ENCODE measurements at places on chromosomes 3 and 15.

GRCh38 chr15:58115692-58116091 lies 22.5 kb upstream of the AQP9 start:
- DNase-seq: no peak

DNA sequence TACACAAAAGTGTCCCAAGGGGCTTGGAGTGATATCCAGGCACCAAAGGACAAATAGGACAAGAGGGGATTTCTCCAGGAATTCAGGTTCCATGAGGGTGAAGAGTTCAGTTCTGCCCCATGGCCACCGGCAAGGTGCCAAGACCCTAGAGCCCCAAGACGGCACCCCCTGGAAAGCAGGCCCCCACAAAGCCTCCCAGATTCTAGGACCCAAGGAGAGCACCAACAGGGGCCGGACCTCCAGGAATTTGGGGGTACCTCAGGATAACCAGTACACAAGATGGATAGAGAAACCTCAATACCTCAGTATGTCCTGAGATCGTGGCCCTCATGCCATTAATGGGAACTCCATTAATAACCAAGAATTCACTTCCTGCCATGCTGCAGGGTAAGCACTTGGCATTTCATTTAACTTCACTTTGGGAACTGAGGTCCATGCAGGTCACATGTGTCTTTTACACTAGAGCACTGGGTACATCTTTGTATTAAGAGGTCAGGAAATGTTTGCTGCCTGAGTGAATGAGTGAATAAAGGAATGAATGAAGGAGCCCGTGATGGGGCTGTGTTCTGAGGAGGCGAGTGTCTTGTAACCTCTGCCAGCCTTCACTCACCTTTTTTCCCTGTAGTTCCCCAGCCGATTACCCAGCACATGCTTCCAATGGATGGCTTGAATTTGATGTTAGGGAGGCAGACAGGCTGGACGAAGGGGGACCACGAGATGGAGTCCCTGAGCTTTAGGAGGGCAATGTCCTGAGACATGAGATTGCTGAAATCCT lies 15.5 kb upstream of the PRSS50 start:
- no peak for DNase-seq

DNA sequence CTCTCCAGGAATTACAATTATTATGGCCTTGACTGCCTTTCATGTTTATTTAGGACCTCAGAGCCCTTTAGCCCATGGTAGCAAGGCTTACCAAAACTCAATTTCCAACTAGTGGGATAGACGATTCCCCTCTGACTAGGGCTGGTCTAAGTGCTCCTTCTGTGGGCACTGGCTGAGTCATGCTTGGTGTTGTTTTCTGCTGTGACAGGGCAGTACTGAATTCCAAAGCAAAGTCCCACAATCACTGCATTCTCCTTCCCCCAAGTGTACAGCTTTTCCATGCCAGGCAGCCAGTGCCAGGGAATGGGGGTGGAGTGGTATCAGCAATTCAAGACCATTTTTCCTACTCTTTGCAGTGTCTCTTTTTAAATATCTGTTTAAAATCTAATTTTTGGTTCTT lies 509.0 kb upstream of the NECTIN3 start:
- DNase-seq: no peak

- DNase-seq: no peak
Measured at GRCh38 chr3:65048151-65048550, 360.4 kb upstream of the ADAMTS9 start.

DNA sequence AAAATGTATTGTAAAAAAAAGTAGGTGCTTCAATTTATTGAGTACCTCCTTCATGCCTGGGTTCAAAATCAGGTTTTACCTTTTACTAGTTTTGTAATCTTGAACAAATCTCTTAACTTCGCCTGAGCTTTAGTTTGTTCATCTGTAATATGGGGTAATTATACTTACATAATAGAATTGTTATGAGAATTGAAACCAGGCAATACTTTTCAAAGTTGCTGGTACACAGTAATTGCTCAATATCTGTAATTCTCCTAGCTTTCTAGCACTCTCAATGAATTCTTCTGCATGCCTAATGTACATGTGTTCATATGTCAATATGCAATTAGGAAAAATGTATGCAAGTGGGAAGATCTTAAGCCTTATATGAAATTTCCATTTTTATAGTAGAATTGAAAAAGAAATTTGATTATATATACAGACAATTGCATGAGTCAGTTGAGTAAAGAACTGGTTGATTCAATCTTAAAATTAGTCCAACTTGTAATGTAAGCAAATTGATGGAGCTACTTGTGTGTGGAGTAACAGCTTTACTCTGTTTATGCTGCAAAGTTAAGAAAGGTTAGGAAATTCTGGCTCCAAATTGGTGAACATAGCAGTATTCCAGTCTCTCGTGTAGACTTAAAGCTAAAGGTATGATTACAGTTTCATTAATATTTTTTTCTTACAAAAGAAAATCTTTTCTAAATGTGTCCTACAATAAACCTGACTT lies 4.1 kb downstream of the TNFSF10 start:
- DNase-seq: no peak

- no peak for DNase-seq
Measured at GRCh38 chr3:149479621-149480325, 5.3 kb downstream of the TM4SF4 start.

DNA sequence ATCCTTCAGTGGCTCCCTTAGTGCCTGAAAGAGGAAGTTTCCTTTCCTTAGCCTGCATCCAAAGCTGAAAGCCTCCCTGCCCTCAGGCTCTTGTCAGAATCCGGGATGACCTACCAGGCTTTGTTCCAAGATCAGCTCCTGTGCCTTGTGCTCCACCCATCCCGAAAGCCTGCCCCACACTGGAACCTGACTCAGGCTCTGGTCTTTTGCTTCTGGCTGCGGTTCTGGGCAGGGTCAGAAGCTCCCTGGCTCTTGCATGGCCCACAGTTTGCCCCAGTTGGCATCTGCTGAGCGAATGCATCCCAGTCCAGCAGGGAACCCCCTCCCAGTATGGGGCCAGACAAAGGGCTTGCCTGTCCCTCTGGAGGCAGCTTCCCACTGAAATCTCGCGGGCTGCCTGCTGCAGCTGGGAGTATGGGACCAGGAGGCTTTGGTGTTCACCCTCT lies 25.9 kb upstream of the KIF23 start:
- no peak for DNase-seq

DNA sequence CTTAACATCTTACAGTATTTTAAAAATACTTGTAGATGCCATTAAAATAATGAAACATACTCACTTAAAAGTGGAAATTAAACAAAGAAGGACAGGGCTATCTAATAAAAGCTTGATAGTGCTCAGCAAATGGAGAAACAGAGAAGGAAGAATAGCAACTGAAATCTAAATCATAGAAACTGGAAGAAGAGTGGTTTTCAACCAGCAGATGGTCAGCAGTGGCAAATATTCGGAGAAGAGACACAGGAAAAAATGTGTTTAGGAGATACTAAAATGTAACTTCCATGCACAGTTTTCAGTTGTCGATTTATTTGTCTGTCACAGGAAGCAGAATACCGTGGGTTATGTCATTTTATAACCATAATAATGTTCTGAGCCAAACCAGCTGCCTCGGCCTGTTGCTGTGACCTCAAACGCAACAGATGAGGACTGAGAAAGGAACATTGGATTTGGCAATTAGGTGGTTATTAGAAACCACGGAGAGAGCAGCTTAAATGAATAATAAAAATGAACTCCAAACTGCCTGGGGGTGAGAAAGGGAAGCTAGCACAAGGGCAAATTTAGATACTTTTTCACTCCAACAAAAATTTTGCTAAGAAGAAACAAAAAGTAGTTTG lies 246.6 kb upstream of the KCNMB2 start:
- DNase-seq: no peak

DNA sequence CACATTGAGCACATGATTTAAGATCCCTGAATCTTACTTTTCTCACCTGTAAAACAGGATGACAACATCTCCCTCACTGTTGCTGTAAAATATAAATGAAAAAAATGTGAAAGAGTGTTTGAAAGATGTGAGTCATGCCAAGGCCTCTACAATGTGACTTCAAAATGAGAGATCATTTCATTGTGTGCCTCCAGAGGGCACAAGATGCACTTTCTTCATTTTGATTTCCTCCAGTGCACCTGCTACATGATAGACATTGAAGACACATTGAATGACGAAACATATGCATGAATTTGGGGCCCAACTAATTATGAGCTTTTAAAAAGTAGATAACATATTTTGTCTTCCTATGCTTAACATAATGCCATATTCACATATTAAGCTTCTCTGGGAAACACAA lies 170.3 kb downstream of the MOBP start:
- peak; percentile 43 for DNase-seq

- DNase-seq: peak; percentile 37
Measured at GRCh38 chr3:39104961-39105686, 2.3 kb downstream of the GORASP1 start.

- no peak for DNase-seq
Measured at GRCh38 chr15:38708672-38709180, 144.1 kb upstream of the RASGRP1 start.

DNA sequence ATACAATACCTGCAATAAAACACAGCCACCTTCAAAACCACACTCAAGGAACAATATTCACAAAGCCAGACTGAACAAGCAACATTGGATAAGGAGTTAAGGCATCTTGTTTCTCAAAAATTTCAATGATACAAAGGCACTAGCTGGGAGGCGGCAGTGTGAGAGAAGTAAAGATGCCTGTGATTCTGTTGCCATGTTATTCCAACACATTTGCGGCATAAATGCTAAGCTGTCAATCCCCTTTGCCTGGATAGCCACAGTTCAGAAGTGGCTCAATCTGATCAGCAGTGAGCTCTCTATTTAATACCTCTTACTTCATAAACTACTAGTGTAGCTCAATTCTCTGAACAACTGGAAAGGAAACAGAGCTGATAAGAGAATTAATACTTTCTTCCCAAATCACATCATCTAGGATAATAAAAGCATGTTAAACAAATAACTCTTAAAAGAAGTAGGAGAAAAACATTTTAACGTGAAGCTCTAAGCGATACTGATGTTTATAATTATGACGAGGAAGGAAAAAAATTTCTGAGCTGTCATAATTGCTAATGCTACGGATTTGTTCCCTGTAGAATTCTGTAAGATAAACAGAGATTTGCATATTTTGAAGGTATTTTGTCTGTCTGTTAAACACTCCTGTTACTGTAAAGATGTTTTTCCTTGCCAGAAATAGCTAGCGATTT lies 358.4 kb downstream of the FOXP1 start:
- DNase-seq: no peak

DNA sequence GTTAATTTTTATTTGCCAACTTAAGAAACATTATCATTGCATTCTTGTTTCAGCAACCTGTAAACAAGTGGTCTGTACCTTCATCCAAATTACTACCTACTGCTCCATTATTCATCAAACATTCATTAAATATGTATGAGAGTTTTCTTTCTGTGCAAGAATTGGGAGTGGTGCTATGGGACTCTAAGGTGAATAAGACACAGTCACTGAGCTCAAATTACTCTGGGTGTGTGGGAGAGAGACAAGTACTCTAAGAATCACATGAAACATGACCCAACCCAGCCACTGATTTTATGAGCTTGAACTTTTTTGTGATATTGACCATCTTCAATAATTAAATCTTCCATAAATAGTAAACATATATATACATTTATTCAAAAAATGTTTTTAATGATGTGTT lies 227.2 kb upstream of the TP63 start:
- no peak for DNase-seq

DNA sequence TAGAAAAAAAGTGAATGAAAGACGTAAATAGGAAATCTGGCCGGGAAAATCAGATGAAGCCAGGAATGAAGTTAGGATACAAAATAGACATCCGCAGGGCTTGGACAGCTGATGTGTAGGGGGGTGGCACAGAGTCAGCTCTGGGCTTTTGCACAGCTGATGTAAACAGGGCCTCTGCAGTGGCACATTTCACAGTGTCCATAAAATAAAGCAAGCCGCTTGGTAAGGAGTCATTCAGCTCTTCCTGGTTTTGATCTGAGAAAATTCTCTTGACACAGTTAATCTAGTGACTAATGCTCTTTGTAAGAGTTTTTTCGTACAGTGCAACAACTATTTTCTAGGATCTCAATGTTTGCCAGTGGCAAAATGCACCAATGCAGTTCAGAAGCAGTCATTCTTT lies 153.3 kb downstream of the USP13 start:
- DNase-seq: no peak

Data from Calu3 (cell line).